ENCODE measurements at places on chromosomes 16 and 17.
A peak's percentile ranks its signal among the peaks of the same experiment; 100 is the strongest.

GRCh38 chr16:47562366-47562765 is 101.2 kb downstream of the PHKB start:
- DNase-seq, result no peak

GRCh38 chr16:58299757-58300349 is 5.0 kb upstream of the PRSS54 start:
- DNase-seq, result no peak

DNA sequence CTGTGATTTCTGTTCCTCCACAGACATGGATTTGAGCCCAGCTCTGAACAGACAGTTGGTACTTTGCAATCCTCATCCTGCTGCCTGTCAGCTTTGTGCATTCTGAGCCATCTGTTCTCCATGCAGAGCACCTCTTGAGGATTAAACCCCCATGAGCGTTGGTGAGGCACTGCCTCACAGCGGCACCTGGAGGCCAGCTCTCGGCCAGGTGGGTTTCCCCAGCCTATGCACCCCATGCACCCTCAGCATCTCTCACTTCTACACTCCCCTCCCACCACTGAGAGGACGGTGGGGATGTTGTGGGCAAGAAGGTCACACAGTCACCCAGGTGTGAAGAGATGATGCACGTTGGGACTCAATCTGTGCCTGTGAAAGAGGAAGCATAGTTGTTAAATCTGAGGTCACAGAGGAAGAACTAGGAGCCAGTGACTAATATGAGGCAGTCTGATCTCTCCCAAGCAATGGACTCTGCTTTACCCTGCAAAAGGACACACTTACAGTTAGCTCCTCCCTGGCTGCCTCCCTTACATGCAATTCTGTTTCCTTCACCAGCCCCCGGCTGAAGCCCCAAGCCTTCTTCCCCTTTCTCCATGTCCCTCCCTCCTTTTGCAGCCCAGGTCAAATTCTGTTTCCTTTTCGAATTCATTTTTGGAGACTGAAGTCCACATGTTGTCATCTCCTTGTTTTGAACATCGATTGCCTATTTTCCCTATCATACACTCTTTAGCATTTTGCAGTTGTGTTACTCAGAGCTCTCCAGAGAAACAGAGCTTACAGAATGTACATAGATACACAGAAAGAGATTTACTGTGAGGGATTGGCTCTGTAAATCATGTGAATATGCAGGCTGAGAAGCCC is 58.5 kb downstream of the HS3ST3B1 start:
- no peak for DNase-seq

GRCh38 chr17:48577946-48578615 is at the start of gene HOXB4:
HOXB4 (minus strand) TSS chr17:48578350; CDS start chr17:48578319, 31 bp downstream.
- peak; percentile 88 for DNase-seq

GRCh38 chr16:69397821-69398521 is 12.2 kb upstream of the TERF2 start:
- DNase-seq, result no peak

Data from GM13977 (cell line).